ENCODE measurements at places on chromosomes 13 and 19.

DNA sequence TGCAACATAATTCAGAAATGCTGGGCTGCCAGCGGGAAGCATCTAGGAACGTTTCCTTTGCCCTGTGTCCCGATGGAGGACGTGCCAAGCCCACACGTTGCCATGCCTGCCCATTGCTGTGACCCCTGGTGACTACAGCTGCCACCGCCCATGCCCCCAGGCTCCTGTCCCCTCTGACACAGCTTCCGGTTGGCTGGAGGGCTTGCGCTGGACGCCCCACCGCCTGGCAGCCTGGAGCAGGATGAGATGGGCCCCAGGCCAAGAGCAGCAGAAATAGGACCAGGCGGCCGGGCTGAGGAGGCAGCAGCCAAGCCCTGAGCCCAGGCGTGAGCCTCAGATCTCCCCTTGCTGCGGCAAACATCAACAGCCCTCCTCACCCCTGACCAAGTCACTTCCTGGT, 125.9 kb downstream of the COL4A2 start:
- no peak for DNase-seq

GRCh38 chr19:46860125-46860845, 512 bp upstream of the ARHGAP35 start:
- peak; percentile 91 for DNase-seq

- no peak for DNase-seq
Measured at GRCh38 chr13:112952759-112953551, 16.1 kb upstream of the MCF2L start.

- DNase-seq: no peak
Measured at GRCh38 chr13:22086597-22087330, 415.9 kb downstream of the FGF9 start.

- DNase-seq: no peak
Measured at GRCh38 chr19:3167533-3168272, 10.9 kb upstream of the S1PR4 start.

GRCh38 chr13:66305961-66306617, 924.0 kb downstream of the PCDH9 start:
- no peak for DNase-seq

DNA sequence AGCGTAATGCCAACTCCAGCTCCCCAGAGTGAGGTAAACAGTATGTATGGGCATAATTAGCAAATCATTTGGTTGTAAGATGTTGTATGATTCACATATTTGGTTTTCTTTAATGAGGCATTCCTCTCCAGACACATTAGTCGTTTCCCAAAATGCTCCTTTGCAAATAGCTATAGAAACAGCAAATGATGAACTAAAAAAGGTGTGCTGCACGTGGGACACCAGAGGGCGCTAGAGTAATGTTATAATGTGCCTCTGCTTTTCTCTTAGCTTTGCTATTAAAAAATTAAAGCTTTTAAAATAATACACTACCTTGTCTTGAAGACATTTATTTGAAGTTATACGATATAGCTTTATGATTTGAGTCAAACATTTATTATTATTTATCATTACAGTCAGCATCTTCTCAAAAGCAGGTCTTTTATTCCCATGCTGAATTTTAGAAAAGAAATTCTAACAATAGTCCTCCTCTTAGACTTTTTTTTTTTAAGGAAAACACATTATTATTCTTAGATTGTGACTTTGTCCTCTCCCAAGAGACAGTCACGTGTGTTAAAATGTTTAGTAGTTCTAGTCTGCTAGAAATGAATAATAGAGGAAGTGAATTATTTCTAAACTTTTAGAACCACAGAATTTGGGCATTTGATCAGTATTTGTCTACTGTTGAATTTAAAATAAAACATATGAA, 121.6 kb upstream of the FRY start:
- peak; percentile 51 for DNase-seq

DNA sequence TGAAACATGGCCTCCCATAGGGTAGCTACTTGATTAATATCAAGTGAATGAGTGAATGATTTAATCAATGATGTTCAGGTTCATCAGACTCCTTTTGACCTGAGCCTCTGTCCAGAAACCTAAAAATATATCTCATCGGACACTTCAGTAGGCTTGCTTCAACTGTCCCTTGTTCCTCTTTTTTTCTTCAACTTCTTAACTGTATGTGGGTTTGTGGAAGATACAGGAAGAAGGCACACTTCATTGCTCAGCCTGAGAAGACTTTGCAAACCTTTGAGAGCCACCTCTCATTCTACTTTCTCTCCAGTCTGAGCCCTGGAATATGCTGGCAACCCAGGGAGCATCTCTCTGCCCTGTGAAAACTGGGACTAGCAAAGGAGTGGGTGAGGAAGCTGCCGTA, 557.0 kb downstream of the FGF9 start:
- DNase-seq: no peak

GRCh38 chr13:47623862-47624261, 377.2 kb downstream of the SUCLA2 start:
- no peak for DNase-seq
